Activated effector memory CD4-positive, alpha-beta T cell treated with Interleukin-2 at 50 U/mL for 16 hours (primary cell): ENCODE measurements at places on chromosomes 4 and X.

DNA sequence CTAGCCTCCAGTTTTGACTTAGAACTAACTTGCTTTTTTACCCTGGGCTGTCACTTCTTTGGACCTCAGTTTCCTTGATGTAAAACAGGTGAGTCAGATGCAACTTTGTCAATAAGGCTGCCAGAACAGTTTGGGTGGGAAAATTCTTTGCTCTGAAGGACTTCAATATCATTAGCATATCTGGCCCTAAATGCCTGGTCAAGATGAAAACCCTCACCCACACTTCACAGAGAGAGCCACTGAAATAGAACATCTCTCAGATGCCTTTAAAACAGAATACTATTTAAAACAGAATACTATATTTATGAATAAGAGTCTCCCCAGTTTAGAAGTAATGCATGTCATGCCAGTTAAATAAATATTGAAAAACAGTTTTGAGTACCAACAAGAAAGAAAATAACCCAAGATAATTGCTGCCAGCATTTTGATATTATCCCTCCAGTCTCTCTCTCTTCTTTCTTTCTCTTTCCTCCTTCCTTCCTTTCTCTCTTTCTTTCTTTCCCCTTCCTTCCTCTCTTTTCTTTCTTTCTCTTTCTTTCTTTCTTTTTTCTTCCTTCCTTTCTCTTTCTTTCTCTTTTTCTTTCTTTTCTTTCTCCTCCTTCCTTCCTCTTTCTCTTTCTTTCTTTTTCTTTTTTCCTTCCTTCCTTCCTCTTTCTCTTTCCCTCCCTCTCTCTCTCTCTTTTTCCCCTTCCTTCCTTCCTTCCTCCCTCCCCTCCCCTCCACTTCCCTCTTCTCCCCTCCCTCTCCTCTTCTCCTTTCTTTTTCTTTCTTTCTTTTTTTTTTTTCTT lies 32.8 kb upstream of the SHISA3 start:
- DNase-seq: no peak

- DNase-seq: no peak
Observed at GRCh38 chr4:86991994-86992393, 57.2 kb downstream of the AFF1 start.

GRCh38 chr4:82124365-82124764 lies 249.4 kb downstream of the HNRNPD start:
- no peak for DNase-seq

- DNase-seq: no peak
Observed at GRCh38 chr4:114782415-114783214, 184.0 kb downstream of the UGT8 start.

GRCh38 chr4:142824368-142824767 lies 21.7 kb downstream of the INPP4B start:
- no peak for DNase-seq

DNA sequence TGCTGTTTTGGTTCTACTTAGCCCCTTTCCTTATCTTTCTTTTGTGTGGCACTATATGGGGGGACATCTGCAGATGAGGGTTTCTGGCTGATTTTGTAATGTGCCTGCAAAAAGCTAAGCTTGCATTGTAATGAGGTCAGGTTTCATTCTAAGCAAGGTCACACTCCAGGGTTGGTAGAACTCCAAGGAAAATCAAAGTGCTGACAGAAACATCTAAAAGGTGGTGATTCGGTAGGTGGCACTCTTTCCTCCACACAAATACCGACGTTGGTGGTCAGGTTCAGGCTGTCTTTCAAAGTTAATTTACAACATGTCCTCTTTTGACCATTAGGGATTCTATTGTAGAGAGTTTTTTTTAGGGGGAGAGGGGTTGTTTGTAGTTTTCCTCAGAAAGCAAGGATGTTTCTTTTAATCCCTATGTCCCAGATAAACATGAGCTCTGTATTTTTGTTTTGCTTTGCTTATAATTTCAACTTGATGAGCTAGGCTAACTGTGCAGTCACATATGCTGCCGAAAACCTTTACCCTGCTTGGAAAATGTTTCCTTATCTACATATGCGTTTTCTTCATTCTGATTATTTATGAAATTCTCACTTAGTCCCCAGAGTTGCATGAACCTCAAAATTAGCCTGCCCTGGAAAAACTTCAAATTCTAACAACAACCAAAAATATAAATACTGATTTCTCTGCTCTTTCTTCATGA lies 434.2 kb downstream of the PPARGC1A start:
- no peak for DNase-seq

DNA sequence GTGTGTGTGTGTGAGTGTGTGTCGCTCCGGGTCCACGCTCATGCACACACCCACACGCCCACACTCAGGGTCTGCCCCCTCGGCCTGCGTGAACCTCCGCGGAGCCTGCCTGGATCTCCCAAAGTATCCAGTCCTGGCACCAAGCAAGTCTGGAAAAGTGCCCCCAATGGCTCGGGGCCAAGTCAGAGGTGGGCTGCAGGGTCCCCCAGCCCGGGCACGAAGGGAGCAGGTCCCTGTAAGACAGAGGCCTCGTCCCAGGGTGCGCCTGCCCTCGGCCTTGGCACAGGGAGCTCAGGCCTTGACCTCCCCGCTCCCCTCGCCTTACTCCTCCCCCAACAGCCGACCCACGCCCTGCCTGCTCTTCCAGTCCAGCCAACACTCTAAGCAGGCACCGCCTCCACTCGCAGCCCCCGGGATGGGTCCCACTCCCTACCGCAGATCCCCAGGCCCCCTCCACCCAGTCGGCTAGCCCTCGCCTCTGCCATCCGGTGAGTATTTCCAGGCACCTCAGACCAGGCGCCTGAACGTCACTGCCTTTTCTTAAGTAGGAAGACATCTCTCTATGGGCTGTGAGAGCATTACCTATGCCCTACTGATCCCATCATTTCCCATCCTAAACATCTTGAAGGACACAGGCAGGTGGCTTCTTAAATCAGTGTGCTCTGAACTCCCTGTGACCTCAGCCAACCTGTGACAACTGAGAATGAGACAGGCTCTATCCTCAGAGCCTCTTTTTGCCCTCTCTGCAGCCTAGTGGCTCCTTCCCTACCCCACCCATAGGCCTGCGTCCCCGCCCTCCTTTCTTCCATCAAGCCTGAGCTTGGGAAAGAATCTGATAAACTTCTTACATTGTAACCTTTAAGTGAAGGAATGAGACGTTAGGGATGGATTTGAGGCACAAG lies 704 bp downstream of the FAM114A1 start:
- no peak for DNase-seq

DNA sequence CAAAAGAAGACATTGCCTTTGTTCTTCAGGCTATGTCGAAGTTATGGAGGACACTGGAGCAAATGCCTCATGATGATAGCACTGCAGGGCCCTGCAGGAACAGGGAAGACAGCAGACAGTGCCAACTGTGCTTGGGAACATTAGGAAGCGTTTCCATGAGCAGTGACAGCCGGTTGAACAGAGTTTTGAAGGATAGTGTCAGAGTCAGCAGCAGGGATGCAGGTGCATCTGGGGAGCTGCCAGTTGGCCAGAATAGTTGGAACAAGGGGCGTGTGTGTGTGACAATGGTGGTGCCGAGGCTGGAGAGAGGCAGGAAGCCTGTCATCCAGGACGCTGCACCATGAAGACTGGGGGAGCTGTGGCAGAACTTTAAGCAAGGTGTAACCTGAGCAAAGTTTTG lies 88.6 kb downstream of the SHROOM3 start:
- no peak for DNase-seq

- DNase-seq: no peak
Observed at GRCh38 chrX:69305333-69306062, 140.2 kb upstream of the PJA1 start.

DNA sequence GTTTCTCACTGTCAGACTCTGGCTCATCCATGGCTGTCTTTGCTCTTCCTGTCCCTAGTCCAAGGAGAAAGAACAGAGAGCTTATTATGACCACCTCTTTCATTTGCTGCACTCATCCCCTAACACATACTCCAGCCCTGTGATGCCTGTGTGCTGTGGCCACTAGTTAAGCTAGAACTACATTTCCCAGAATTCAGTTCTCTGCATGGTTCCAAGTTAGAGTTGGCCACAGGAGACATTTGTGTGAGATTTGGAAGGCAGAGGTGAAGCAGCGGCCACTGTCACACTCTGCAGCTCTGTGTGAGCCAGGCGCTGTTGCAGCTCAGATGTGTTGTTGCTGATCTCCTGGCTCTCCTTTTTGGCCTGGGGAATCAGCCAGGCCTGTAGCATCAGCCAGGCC lies 188.2 kb upstream of the ATP6AP2 start:
- no peak for DNase-seq

GRCh38 chrX:144259054-144259453 lies 375.2 kb downstream of the UBE2NL start:
- no peak for DNase-seq

DNA sequence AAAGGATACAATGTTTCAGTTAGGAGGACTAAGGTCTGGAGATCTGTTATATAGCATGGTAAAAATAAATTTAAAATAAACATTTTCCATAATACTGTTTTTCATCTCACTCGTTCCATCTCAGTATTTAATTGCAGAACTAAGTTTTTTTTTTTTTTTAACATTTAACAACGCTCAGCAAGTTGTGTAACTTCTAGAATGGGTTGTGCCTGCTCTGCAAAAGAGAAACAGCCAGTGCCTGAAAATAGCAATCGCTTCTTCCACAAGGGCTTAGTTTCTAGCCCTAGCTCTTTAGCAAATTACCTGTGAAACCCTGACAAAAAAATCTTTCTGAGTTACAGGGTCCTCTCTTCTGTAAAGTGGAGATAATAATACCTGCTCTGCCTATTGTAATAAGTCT lies 41.9 kb downstream of the CNGA1 start:
- no peak for DNase-seq

GRCh38 chrX:97132664-97133415 lies 249.1 kb downstream of the RPA4 start:
- no peak for DNase-seq

DNA sequence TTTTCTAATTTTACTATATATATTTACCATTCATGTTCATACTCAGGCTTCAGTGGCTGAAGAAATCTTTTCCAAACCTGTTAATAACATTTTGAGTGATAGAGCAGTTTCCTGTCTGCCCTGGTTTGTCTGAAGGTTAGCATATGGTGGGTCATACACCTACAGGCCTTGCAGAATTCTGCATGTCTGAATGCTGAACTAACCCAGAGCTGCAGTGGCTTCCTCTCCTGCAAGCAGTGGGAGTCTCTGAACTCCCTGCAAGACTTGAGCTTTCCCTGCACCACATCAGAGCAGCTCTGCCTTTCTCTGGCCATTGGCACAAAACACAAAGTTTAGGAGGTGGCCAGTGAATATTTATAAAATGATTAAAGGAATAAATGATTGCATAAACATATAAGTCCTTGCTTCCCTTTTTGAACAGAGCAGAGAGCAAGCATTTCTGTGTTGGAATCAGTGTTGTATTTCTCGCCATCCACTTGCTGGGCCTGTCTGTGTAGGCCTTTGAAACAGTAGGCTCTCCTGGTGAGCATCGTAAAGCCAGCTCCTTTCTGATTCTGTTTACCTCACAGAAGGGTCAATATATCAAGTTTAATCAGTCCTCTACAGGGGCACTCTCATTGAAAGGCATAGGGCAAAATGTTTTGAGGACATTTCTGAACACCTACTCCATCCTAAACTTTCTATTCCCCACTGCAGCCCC lies 15.0 kb upstream of the UNC5C start:
- DNase-seq: no peak

DNA sequence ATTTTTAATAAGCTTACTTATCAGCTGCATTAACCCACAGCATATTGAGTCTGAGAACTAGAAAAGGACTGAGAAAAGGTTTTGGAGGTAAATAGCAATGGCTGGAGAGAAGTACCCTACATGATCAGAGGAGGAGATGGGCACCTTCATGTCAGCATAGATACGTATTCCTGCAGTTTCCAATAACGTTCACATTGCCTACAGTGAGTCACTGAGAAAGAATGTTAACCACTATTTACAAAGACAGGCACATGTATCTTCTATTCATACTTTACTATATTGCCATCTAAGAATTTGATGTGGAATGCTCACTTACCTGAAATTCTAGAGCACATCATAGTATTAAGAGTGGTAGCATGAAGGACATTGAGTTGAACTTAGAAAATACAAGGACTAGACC lies 92.5 kb downstream of the TLL1 start:
- no peak for DNase-seq

- no peak for DNase-seq
Observed at GRCh38 chr4:121738780-121739535, 26.0 kb downstream of the SMIM43 start.

- no peak for DNase-seq
Observed at GRCh38 chrX:120297923-120298322, 13.3 kb downstream of the TMEM255A start.
